Activated CD4-positive, alpha-beta T cell treated with anti-CD3 and anti-CD28 coated beads for 36 hours (primary cell): ENCODE measurements at places on chromosomes 11 and 22. TPM values are rescaled to one million over a fixed set of nuclear protein-coding genes. Genes with fewer than 3 reads are reported as not detected.

- H3K27ac ChIP-seq = no peak overlapping the region
- DNase-seq = no peak
- peaks cover 1% of the 10 kb centered on the region for H3K36me3 ChIP-seq
- no peak overlapping the region for H3K4me3 ChIP-seq
- H3K27me3 ChIP-seq = no peaks in the 10 kb centered on the region
These were observed 9.8 kb downstream of the TOLLIP start for GRCh38 chr11:1299621-1300020.

TSPAN18 gene
- 1.4 TPM for total RNA-seq

GRCh38 chr11:73117071-73117470 lies 25.0 kb downstream of the FCHSD2 start:
- H3K27ac ChIP-seq = no peak overlapping the region
- H3K4me3 ChIP-seq = no peak overlapping the region
- no peaks in the 10 kb centered on the region for H3K4me1 ChIP-seq
- no peak for DNase-seq
- H3K36me3 ChIP-seq = peaks cover 10% of the 10 kb centered on the region

OR52I2 gene
- not detected for total RNA-seq

LMO1 gene
- total RNA-seq = not detected

CSTF3 gene
- 35.3 TPM for total RNA-seq
